GM03348 (cell line): ENCODE measurements at places on chromosomes 5 and 9.

- DNase-seq, result no peak
Measured at GRCh38 chr9:4936823-4937222, 48.2 kb upstream of the JAK2 start.

GRCh38 chr5:42422656-42423280 lies 471 bp upstream of the GHR start:
- DNase-seq, result peak; percentile 15

GRCh38 chr9:5460157-5460556 lies 9.8 kb downstream of the CD274 start:
- DNase-seq, result no peak

DNA sequence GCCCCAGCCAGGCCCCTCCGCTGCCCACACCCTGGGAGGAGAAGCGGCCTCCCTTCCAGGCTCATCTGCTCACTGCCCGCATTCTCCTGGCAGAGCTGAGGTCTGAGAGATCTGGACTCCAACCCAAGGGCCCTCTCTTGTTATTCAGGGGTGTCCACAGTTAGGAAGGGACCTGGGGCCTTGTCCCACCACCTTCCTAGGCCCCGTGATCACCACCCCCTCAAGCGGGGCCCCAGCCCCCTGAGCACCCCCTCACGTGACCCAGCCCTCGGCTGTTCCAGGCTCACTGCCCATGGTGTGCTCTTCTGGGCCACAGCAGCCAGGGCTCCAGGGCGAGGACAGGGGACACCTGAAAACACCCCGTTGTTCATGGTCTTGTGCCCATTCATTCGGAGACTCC lies 48.7 kb downstream of the NEURL1B start:
- no peak for DNase-seq

GRCh38 chr9:26682041-26682440 lies 210.6 kb downstream of the CAAP1 start:
- no peak for DNase-seq

DNA sequence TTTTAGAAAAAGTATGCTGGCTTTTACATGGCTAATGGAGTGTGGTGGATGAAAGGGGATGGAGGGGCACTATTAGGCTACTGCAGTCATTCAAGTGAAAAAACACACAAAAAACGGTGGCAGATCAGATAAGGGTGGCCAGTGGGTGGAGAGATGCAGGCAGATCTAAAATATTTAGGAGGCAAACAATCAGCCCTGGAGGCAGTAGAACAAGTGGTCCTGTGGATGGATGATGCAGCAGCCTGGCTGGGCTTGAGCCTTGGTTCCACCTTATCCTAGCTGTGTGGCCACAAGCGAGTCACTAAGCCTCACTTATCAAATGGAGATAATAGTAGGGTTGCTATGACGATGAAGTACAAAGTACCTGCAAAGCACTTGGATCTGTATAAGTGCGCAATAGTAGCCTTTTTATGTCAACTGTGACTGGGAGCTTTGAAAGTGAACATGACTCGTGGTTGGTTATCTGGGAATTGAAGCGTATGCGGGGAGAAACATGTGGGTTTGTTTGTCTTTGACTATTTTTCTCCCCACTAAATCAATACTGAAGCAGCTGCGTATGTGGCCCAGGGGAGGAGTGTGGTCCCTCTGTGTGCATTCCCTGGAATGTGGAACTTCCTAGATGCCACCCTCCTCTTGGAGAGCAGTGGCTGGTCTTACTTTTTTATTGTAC lies 20.2 kb downstream of the NSG2 start:
- DNase-seq, result no peak

GRCh38 chr5:71744009-71744790 lies 25.1 kb downstream of the CARTPT start:
- DNase-seq, result no peak

GRCh38 chr9:133740911-133741310 lies 2.8 kb upstream of the SARDH start:
- DNase-seq, result no peak

- DNase-seq, result peak; percentile 54
Measured at GRCh38 chr5:115180165-115180709, 10.5 kb upstream of the TRIM36 start.

DNA sequence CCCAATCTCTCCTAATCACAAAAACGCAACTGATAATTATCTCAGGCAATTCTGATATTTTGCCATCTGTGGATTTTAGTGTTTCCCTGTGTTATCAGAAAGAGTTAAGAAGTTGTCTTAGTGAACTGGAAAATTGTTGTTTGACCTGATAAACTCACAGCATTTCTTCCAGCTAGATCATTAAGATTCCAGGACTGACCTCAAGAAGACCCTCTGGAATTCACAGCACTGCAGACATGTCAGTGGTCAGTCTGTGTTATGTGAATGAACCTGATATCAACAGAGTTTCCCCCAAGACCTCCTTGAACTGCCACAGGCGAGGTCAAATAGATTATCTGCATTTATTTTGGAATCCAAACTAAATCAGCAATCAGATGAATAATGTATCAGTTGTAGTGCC lies 174.7 kb downstream of the FBXL7 start:
- no peak for DNase-seq

GRCh38 chr5:157718519-157718918 lies 12.7 kb upstream of the THG1L start:
- peak; percentile 77 for DNase-seq

DNA sequence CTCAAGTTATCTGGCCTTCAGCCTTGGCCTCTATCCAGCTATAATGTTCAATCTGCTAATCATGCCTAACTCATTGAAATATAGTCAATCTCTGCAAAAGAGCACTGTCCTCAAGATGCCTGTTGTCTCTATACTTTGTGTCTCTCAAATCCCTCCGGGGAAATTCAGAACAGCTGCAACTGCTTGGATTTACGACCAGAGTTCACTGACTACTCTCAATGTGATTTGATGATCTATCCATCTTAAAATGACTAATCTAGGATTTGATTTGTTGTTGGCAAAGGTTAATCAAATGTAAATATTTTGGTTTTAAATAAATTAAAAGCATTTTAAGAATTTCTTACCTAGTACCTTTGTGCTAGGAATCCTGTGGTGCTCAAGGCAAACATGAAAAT lies 40.9 kb downstream of the SVEP1 start:
- no peak for DNase-seq

- DNase-seq, result no peak
Measured at GRCh38 chr5:78747055-78747454, 98.5 kb upstream of the LHFPL2 start.

GRCh38 chr9:14350349-14350728 lies 36.4 kb upstream of the NFIB start:
- DNase-seq, result no peak

DNA sequence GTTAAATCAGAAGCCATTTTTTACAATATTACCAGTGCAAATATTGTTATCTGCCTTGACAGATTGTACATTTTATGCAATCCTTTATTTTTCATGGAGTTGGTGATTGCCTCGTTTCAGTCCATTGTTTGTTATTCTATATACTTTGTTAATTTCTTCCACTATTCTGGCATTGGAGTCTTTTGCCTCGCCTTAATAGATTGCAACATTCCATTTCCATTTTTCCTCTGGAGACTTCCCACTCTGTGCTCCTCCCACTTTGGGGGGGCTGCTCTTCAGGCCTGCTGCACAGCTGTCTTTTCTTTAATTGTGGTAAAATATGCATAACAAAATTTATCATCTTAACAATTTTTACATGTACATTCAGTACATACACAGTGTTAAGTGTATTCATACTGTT lies 4.4 kb upstream of the DCAF10 start:
- DNase-seq, result no peak

DNA sequence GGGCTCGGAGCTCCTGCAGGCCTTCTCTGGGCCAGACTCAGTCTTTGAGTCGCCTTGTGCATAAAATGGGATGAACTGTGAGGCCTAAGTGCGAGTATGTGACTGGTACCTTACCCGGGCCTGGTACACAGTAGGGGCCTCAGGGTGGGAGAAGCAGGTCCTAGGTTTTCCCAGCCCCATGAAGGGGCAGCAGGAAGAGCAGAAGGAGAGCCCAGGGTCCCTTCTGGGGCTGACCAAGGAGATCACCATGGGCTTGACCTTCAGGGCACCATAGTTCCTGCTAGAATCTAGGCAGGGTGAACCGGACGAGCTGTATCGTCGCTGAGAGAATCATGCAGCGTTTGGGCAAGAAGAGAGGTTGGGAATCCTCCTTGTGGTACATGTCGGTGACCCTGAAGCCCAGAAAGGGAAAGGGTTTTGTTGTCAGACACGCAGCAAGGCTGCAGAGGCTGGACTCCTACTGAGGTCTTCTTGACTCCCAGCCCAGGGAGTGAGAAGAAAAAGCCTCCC lies 373 bp upstream of the PHYKPL start:
- no peak for DNase-seq

DNA sequence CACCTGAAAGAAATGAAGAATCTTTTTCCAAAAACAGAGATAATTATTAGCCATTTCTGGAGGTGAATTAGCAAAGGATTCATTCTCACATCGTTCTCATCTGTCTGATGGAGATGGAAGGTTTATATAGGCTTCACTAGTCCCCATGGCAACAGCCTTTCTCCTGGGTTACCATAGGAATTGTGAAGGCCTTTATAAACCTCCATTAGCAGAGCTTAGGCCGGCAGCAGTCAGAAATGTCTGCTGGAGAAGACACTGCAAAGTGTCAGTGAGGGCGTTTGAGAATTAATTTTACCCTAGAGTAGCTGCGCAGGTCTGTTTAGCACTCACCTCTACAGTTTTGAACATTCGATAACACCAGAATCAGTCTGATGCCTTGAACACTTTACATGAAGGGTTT lies 290.4 kb upstream of the NR4A3 start:
- no peak for DNase-seq

GRCh38 chr9:14418301-14418940 lies 104.5 kb upstream of the NFIB start:
- no peak for DNase-seq

- no peak for DNase-seq
Measured at GRCh38 chr9:128114326-128115186, 13.0 kb downstream of the PTGES2 start.

DNA sequence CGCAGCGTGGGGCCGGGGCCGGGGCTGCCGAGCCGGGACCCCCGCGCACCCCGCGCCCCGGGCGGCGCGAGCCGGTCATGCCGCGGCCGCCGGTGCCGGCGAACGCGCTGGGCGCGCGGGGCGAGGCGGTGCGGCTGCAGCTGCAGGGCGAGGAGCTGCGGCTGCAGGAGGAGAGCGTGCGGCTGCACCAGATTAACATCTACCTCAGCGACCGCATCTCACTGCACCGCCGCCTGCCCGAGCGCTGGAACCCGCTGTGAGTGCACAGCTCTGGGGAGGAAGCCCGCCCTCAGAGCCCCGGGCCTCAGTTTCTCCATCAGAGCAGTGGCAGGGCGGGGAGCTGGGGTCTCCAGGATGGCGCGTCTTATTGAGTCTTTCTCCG lies 335 bp downstream of the GALNT12 start:
- peak; percentile 56 for DNase-seq

- DNase-seq, result peak; percentile 69
Measured at GRCh38 chr5:77390795-77391194, 101.3 kb downstream of the WDR41 start.

DNA sequence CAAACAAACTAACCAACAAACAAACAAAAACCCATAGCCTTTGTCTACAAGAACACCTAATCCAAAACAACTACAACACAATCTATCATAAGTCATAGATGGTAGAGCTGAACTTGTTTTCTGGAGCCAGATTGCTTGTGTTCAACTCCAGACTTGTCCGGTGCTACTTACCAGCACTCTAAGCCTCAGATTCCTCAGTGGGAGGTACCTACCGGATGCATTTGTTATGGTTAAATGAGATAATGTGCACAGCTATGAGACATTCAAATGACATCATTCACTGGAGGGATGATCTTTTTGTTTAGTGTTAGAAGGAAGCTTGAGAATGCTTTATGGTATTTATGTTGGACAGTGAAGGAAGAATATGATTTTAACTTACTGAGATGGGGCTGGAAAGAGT lies 592.9 kb upstream of the C9orf72 start:
- DNase-seq, result no peak

DNA sequence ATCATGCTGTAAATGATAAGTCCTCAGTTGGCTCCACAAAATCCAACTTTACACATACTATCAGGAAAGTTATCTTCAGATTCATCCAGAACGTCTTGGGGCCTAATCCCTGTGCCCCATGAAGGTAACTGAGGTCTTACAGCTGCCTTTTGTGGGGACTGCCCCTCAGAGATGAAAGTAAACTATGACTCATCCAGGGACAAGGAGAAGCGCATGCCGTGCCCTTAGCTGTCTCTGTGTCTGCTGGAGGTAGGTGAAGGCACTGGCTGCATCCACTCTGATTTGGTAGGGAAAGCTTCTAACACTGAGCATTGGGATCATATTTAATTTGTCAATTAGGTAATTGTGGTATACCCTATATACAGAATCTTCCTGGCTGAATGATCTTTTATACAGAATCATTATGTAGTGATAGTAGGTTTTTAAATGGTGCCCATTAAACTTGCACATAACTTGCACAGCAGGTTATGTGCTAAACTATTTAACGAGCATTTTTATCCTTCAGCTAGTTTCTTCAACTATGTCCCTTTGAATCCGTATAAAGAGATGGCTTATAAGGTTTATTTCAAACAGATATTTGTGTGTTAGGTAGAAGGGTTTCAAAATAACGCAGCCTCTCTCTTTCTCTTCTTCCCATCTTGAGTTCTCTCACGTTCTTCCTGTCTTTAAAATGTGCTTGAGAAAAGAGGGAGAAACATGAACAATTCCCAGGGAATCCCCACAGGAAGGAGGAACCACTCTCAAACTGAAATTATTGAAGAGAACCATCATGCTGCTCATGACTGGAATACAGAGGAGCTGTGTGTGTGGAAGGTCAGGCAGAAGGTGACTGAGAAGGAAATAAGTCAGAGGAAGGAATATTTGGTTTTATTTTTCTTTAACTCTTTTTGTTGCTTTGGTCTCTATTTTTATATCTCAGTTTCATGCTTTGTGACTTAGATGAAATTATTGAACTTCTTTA lies 250.9 kb downstream of the CD180 start:
- no peak for DNase-seq

DNA sequence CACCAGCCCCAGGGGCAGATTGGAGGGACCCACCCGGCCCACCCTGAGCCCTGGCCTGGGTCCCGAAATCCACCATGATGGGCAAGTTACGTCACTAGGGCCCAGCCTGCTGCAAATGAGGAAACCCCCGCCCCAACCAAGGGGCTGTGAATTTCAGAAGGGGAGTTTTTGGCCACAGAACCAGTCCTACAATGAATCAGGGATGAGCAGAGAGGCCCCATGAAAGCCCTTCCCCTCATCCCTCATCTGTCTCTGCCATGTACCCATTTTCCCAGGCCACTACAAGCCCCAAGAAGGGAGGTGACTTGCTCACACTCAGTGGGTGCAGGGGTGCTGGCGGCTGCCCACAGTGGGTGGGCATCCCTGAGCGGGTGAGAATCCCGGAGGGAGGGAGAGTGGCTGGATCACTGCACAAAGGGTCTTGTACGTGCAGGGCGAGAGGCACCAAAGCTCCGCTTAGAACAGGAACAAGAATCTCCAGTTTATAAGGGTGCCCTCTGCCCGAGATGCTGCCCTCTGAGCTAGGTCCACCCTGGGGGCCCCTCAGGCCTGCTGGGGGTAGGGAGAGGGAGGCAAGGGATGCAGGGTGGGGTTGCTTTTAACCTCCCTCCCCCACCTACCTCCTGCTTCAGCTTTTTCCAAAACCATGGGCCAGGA lies 10.4 kb upstream of the TCF7 start:
- DNase-seq, result no peak

GRCh38 chr9:34185778-34186551 lies 7.1 kb downstream of the UBAP1 start:
- peak; percentile 87 for DNase-seq
